ENCODE measurements at places on chromosomes 13 and 19.

DNA sequence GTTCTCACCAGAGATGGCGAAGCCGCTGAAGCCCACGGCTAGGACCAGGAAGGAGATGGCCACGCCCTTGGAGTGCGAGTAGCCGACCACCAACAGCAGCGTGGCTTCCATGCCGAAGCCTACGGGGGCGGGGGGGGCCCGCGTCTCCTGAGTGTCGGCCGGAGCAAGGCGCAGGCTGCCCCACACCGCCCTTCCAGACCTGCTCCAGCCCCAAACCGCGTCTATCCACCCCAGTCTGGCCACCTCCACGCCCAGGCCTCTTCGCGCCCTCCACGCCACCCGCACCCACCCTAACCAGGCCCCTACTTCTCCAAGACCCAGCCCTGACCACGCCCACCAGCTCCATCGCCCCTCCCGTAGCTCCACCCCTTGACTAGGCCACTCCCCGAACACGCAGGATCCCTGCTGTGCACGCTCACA, 6.2 kb downstream of the GFY start:
- DNase-seq, result no peak

GRCh38 chr13:25977216-25977615, 74.6 kb downstream of the SHISA2 start:
- DNase-seq, result no peak

GRCh38 chr13:87810920-87811344, 139.8 kb downstream of the SLITRK5 start:
- no peak for DNase-seq

DNA sequence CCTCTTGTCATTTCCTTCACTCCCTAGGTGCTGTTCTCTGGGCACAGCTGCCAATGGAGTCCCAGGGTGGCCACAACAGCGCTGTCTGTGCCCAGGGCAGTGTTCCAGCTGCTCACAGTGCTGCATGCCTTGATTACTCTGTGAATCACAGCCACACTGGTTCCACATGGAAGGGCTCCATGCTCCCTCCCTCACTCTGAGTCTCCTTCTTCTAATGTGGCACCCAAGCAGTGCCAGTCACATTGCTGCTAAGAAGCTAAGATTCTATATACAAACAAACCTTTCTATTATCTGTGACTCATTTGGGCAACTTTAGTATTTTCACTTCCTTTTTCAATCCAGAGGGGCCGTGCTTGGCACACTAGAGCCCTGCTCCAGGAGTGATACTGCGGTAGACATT, 248.7 kb downstream of the TDRD3 start:
- no peak for DNase-seq

- DNase-seq, result no peak
These were observed 75.3 kb upstream of the SCEL start for GRCh38 chr13:77460195-77460594.

DNA sequence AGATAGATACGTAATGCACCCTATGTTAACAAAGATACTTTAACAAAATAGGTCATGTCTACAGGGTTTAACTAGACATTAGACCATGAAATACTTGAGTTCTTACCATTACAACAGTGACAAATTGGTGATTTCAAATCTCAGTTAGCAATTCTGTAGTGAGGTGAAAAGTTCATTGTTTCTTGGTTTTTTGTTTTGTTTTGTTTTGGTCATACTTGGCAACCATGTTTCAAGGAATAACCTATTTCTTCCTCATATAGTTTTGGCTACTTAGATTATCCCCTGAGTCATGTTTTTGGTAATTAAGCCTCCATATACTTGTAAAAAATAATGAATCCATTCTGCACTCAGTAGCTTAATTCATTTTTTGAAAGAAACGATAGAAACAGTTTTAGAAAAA, 1200.4 kb downstream of the DIAPH3 start:
- no peak for DNase-seq

DNA sequence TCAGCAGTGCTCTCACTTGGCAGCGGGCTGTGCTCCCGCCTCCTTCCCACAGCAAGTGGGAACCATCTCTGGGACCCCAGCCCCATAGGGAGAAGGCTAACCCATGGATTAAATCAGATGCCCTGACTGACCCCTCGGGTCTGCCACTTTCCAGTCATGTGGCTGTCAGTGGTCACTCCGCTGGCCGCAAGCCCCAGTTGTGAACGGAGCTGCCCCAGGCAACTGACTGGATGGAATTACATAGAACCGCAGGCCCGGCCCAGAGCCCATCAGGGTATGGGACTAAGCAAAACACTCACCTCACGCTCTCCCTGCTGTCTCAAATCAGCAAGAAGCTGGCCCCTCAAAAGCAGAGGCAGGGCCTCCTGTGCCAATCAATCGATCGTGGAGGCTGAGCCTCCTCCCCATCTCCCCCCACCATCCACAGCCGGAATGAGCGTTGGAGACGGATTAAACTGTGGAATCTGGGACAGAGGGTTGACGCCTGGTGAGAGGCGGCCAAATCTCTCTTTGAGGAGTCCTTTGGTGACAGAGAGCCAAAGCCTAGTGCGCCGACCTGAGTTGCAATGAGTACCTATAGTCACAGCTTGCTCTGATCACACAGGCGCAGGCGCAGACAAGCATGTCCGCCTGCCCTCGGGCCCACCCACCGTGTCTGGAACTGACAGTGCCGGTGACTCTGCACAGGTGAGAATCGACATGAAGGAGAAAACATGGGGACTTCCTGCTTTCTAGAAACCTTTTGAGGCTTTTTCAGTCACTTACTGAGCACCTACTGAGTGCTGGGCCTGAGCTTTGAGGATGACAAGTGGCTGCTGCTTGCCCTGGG, 38.7 kb downstream of the PBX4 start:
- no peak for DNase-seq

DNA sequence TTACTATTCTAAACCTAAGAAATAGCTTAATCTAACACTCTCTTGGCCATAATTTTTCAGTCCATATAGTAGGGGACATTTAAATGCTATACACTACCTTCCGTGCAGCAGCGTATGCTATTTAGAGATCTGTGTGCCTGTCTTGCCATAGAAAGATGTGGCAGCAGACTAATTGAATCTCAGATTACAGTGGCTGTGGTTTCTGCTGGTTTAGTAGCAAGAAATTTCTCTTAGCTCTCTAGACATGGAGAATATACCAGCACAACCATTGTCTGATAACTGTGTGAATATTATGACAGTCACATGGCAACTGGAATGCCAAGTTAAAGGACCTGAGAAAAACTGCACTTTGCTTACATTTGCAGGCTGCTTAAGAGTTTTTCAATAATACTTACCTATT, 672.4 kb upstream of the MIR17HG start:
- DNase-seq, result no peak

DNA sequence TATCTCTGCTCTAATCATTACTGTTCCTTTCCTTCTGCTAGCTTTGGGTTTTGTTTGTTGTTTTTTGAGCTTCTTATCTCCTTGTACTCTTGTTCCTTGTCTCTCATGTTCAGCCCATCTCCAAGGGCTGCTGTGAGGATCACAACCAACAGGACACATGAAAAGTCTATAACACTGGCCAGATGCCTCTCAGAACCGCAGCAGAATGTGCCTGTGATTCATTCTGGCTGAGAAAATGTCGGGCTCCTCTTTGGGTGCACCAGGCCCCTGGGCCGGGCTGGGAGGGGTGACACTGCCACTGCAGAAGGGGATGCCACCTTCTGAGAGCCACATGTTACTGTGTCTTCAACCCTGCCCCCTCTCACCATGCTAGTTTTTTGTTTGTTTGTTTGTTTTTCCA, 48.0 kb downstream of the GGACT start:
- no peak for DNase-seq

- DNase-seq, result no peak
These were observed 5.6 kb downstream of the SAFB start for GRCh38 chr19:5628461-5628860.

- DNase-seq, result no peak
These were observed 648.7 kb downstream of the UQCRFS1 start for GRCh38 chr19:28563964-28564921.

DNA sequence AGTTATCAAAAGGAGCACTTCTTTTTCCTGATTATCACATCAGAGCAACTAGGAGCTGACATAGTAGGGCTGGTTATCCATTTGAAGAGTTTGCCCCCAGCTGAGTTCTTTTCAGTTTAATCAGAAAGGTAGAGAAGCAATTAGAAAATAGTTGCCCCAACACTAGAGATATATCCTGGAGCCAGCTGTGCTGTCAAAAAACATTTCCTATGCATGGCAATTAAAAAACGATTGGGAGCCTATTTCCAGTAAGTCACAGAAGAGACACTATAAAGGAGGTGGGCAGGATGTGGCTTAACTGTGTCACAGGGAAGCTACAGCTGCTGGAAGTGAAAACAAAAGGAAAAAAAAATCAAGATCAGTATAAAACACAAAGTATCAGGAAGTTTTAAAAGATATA, 155.7 kb upstream of the SLITRK1 start:
- no peak for DNase-seq

DNA sequence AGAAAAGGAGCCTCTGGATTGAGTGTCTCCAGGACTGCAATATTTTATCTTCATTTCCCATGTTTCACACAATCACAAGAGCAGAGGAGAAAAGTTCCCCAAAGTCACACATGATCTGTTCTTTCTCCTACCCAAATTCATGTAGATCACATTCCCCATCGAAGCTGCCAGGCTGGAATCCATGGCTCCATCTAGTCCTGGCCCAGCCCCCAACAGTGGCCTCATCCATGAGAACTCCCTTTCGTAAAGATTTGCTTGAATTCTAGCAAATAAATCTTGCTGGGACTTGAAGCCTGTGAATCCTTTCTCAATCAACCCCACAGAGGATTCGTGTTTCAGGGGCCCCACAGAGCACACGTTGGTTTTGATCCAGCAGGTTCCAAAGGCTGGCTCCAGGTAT, 109.5 kb downstream of the COL4A1 start:
- no peak for DNase-seq

DNA sequence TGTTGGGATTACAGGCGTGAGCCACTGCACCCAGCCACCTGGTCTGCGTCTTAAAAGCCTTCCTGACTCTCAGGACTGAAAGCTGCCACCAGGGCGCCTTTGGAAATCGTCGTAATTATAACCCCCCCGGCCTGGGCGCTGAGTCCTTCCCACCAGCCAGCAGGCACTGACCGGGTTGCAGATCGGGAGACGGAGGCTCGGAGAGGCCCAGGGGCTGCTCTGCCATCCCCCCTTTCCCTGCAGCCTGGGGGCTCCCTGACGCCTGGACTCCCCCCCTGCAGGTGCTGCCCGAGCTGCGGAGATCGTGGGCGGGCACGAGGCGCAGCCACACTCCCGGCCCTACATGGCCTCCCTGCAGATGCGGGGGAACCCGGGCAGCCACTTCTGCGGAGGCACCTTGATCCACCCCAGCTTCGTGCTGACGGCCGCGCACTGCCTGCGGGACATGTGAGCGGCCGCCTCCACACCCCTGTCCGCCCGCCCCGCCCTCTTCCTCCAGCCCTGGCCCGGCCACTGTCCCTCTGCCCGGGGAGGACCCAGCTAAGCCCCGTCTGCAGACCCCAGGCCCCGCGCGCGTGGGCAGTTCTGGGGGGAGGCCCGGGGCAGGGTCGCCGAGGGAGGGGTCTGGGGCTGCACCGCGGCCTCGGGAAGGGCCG, 2.5 kb downstream of the PRTN3 start:
- DNase-seq, result no peak

DNA sequence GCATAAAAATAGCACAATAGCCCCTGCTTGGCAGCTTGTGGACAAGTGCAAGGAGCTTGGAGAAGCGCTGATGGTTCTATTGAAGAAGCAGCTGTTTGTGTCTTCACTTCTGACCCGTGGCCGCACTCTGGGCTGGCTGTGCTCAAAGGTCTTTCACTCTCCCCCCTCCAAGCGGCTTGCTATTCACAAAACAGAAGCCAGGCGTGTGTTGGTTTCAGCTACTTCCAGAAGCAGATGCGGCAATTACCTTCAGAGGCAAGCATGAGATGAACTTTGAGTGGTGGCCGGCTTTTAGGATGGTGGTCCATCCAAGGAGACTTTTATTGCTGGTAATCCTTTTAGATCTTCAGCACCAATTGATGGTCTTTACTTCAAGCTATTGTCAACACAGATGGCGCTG, 188.5 kb upstream of the ARGLU1 start:
- no peak for DNase-seq

DNA sequence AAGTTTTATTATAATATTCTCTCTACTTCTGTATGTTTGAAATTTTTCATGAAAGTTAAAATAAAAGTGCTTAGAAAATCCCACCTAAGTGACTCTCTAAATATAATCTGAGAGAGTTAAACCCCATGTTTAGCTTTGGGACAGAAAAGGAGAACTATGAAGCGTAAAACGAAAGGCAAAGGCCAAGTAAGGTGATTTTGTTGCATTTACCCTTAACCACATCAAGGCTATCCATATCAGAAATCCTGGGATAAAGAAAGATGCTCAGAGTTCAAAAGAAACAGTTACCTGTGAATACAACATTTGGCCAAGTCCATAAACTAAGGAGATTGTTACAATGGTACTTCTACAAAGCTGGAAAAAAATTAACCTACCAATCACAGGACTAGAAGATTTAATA, 31.3 kb downstream of the UBL3 start:
- no peak for DNase-seq

- no peak for DNase-seq
These were observed 310.2 kb downstream of the SLITRK5 start for GRCh38 chr13:87981416-87981815.

DNA sequence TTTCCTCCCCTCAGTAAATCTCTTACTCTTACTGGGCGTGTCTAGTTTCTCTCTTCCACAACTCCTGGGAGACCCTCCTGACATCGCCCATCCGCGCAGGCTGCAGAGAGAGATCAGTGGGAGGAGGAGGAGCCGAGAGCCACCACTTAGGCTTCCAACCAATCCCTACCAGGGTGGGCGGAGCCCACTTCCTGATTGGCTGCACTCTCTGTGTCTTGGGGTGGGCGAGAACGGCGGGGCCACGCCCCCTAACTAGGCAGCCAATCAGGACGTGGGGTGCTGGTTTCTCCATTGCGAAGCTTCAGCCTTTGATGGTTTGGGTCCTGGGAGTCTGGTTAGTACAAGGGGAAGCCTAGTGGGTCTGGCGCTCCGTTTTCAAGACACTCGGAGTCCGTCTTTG, at the start of gene PMIS2:
Gene PMIS2, plus strand, starts transcription at position 326 of the 400 bp plus-strand sequence. CDS start 87 bp downstream, outside the sequence.
- DNase-seq, result no peak

GRCh38 chr13:75702476-75702875, 66.3 kb downstream of the LMO7 start:
- DNase-seq, result no peak

GRCh38 chr13:78020861-78021260, 102.2 kb upstream of the EDNRB start:
- no peak for DNase-seq

DNA sequence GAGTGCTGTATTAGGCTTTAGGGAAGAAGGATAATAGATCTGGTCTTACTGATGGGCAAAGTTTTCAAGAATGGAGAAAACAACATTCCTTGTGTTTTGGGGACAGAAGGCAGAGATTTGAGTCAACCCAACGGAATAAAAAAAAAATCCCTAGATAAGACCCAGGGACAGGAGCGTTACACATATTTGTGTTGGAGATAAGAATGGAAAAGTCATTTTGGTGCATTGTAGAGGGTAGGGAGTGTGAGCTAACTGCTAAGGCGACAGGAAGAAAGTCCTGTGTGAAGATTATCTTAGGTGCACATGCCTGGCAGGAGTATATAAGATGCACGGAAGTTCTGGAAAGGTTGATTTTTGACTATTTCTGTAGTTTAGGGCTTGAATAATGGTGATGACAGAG, 450.3 kb upstream of the ARGLU1 start:
- no peak for DNase-seq

Measured in NCI-H524 treated with DMSO at 0.1 percent for 48 hours (cell line).